ENCODE measurements at places on chromosomes 5 and 9.
A peak's percentile ranks its signal among the peaks of the same experiment; 100 is the strongest.

GRCh38 chr5:98519571-98519970 is 253.9 kb upstream of the RGMB start:
- DNase-seq = no peak

DNA sequence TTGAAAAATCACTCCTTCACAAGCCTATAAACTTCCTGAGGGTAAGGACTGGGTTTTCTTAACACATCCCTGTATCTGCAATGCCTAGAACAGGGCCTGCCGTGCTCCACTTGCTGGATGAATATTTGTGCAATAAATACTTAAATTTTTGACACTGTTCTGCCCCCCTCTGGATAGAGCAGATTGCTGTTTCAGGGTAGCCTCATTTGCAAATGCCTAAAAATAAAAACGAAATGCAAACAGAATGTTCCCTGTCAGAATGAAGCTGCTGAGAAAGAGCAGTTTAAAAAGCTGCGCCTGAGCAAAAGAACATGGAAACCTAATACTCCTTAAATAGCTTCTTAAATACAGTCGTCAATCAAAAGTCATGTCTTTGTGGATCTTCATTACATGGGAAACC is 385.3 kb downstream of the PRELID2 start:
- DNase-seq = no peak

DNA sequence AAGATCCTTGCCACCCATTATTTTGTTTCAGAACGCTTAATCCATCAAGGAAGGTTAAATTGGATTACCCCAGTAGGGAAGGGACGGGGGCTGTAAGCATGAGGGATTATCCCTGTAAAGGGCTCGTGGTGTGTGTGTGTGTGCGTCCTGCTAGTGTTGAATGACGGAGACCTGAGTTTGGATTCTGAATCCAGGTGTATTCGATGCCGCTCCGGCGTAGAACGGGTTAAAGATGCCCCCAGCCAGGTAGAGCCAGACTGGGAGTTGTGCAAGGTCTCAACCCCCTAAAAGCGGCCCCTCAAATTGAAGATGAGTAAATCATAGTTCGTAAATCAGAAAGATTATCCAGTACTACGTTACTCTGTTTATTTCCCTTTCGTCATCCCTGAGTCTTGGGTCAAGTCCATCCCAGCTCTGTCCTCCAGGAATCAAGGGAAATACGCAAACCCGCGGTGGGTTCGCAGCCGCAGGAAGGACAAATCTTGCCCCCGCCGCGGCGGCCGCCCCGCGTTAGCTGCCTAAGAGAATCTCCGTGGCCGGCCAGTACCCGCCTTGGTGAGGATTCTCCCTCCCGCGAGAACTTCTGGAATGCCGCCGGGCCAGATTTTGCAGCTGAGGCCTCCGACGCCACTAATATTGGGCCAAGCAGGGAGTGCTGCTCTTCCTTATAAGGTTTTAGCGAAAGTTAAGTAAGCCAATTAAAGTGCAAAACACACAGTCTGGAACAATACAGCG is 586 bp upstream of the MTAP start:
- peak; percentile 88 for DNase-seq

DNA sequence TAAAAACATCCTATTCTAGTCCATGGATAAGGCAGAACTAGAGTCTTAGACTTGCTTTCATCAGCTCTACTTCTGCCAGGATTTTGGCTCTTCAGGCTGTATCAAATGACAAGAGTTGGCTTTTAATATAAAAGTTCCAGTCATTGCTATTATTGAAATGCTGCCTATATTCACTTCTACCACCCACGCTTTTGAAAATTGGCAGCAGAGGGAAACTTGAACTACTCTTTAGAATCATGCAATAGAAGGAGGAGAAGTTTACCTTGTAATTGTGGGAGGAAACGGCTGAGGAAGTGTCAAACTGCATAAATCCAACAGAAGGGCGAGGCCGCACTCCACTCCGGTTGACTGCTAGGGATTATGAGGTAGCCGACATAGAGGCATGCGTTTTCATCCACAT is 122.6 kb upstream of the BASP1 start:
- DNase-seq = no peak

- DNase-seq = peak; percentile 82
Measured at GRCh38 chr5:31811210-31811609, 172.3 kb downstream of the PDZD2 start.

DNA sequence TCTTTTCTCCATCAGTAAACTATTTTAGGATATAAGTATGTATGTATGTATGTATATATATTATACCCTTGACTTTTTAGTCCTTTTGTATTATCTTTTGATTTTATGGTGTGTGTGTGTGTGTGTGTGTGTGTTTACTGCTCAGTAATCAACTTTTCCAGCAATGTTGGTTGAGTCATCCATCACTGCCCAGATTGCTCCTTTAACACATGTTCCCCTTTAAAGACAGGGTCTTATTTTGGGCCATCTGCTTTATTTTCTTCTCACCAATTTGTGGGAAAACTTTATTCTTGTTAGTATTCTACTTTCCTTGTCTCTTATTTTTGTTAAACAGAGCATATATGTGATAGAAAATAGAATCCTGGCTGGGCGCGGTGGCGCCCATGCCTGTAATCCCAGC is 28.1 kb downstream of the ANKRD33B start:
- peak; percentile 82 for DNase-seq

GRCh38 chr5:58182287-58182841 is 277.5 kb downstream of the PLK2 start:
- DNase-seq = no peak
